ENCODE measurements at places on chromosomes 1 and 21. TPM values are rescaled to one million over a fixed set of nuclear protein-coding genes. Genes with fewer than 3 reads are reported as not detected.
A peak's percentile ranks its signal among the peaks of the same experiment; 100 is the strongest.

GRCh38 chr1:6596351-6596750 is 6.3 kb downstream of the KLHL21 start:
- no peak for DNase-seq

DNA sequence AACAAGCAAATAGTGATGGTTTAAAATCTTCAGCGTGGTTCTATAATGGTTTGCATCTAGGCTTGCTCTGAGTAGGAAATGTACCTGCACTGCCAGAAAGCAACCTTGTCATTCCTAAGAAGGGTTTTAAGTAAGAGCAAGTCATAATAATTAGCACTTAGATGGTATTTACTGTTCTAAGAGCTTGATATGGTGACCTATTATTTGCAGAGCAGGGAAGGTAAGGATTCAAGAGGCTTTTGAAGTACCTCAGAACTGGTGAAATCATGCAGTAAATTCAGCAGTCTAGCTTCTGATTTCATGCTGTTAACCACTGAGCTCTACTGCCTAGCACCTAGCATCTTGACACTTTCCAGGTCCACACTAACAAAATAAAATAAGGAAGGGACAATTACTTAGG is 23.7 kb downstream of the ATP1A1 start:
- DNase-seq, result no peak

DNA sequence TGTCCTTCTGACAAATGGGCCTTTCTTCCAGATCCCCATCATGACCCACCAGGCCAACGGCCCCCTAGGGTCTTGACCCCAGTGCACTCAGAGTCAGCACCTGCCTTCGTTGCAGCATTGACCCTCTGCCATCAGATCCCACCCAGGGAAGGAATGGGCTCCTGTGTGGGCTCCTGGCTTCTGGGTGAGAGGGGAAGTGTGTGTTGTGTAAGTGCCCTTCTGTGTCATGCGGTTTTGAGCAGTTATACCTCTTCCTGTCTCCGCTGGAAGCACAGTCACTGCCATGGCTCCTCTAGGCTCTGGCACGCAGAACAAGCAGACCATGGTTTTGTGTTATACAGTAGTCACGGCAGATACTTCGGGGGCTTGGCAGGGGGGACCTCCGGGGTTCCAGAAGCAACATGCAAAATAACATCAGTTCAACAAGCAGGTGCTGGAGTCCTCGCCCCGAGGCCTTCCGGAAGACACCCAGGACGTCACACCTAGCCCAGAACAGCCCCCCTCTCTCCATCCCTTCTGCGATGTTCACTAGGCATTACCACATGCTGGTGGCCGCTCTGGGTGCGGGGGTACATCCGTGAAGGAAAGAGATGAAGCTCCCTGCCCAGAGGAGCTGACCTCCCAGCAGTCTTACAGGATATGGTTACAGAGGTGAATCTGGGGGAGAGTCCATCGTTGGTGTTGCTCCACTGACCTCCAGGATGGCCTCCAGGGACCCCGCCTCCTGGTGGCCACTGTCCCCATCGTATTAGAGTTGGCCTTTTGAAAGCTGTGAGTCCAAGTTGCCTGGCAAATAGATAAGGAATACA is 17.4 kb upstream of the KCNAB2 start:
- peak; percentile 43 for DNase-seq

Gene NT5C1A
- total RNA-seq, result not detected
